ENCODE measurements at places on chromosomes 2 and 18.

DNA sequence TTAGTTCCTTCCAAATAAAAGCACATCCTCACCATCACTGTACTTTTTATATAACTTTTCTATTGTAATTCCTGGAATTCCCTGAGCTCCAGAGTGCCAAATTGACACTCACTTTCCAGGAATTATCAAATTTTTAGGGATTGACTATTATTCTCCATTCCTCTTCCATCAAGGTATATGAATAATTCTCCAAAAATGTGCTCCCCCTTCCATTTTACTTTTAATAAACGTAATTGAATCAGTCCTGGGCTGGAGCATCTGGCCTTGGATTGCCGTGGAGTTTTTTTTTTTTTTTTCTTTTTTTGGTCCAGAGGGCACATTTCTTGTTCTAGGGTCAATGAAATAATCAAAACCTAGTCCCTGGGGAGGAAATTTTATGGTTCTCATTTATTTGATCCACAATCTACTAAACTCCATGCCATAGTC, 304.3 kb downstream of the CDCA7 start:
- H3K27ac ChIP-seq, result no peak overlapping the region
- H3K4me1 ChIP-seq, result no peaks in the 10 kb centered on the region
- DNase-seq, result no peak
- no peak overlapping the region for H3K4me3 ChIP-seq

- no peak overlapping the region for H3K27ac ChIP-seq
- no peak overlapping the region for H3K4me3 ChIP-seq
- H3K4me1 ChIP-seq, result no peaks in the 10 kb centered on the region
- DNase-seq, result no peak
These were observed 13.3 kb upstream of the REEP1 start for GRCh38 chr2:86350751-86351150.

- H3K27ac ChIP-seq, result no peak overlapping the region
- H3K4me3 ChIP-seq, result no peak overlapping the region
- DNase-seq, result no peak
These were observed 121.3 kb downstream of the CDC42EP3 start for GRCh38 chr2:37550190-37550589.

GRCh38 chr18:5393779-5394178, 98.3 kb upstream of the ZBTB14 start:
- no peak overlapping the region for H3K27ac ChIP-seq
- no peak for DNase-seq
- no peaks in the 10 kb centered on the region for H3K27me3 ChIP-seq
- no peak overlapping the region for H3K4me3 ChIP-seq
- H3K4me1 ChIP-seq, result no peaks in the 10 kb centered on the region

GRCh38 chr18:79305911-79306310, 89.8 kb upstream of the NFATC1 start:
- H3K36me3 ChIP-seq, result peaks cover 4% of the 10 kb centered on the region
- peaks cover 3% of the 10 kb centered on the region for H3K4me1 ChIP-seq
- no peak overlapping the region for H3K4me3 ChIP-seq
- DNase-seq, result no peak
- no peaks in the 10 kb centered on the region for H3K27me3 ChIP-seq
